ENCODE measurements at places on chromosomes 6 and 20.

GRCh38 chr20:12207875-12208274 lies 290.2 kb downstream of the BTBD3 start:
- no peak for DNase-seq

GRCh38 chr6:75604294-75604693 lies 2.6 kb downstream of the SENP6 start:
- no peak for DNase-seq

DNA sequence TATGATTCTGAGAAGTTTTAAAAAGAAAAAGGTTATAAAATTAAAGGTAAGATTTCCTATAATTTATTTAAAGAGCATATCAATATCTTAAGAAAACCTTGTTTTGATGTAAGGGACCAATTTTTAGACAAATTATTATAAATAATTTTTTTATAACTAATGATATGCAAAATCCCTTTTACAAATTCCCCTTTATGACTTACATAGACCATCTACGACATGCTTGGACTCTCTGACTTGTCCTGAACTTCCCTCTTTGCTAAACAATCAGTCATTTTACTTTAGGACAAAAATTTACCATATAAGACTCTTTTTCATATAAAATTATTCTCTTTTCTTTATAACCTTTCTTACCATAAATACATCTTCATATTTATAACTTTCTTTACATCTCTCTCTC lies 15.3 kb upstream of the ANGPT4 start:
- no peak for DNase-seq

DNA sequence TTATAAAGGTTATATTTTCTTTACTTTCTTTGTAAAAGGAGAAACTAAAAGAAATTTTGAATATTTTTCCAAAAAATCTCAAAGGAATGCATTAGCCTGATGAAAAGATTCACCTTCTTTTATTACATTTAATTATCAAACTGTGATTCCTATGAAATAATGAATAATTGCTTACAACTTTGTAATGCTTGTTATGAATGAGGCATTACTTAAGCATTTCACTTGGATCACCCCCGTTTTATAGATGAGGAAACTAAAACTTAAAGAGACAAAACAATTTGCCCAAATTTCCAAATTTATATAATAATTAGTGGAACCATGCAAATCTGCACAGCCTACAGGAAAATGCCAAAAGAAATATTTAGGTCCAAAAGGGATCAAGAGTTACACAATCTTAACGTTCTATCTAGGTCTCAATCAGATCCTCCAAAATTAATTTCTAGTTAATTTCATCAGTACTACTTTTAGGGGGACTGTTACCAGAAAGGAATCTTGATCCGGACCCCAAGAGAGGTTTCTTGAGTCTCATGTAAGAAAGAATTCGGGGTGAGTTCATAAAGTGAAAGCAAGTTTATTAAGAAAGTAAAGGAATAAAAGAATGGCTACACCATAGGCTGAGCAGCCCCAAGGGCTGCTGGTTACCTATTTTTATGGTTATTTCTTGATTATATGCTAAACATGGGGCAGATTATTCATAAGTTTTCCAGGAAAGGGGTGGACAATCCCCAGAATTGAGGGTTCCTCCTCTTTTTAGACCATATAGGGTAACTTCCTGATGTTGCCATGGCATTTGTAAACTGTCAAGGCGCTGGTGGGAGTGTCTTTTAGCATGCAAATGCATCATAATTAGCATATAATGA lies 288.0 kb downstream of the ADGB start:
- DNase-seq, result no peak

GRCh38 chr6:140789466-140789865 lies 1343.3 kb upstream of the GJE1 start:
- DNase-seq, result no peak

DNA sequence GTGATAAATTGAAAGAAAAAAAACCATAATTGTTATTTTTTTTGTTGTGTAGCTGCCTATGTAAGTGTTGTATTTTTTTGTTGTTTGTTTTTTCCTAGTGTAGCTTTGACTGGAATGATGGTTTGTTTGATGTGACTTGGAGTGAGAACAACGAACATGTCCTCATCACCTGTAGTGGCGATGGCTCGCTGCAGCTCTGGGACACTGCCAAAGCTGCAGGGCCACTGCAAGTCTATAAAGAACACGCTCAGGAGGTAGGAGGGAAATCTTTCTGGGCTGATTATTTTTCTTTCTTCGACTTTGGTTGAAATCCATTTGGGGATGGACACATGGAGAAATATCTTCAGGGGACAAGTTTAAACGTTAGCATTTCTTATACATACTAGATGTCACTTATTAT lies 3.8 kb downstream of the PEX7 start:
- DNase-seq, result no peak

- no peak for DNase-seq
Observed at GRCh38 chr6:126914172-126914571, 204.3 kb upstream of the RSPO3 start.

DNA sequence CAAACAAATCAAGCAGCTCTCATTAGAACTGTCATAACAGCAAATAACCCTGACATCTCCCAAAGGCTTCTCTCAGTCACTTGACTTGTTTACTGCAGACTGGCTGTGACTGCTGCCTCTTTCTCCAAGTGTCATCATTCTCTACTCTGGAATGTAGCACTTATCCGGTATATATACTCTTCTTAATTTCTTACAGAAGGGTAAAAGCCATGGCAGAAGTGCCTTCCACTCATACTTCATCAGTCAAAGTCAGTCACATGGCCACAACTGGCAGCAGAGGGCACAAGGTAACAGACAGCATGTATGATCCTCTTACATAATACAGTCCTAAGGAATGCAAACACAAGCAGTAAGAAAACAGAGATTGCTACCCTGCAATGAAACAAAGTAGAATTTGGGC lies 9.3 kb downstream of the NAPB start:
- DNase-seq, result no peak
